Gastroesophageal sphincter (tissue), 4 donors: ENCODE measurements at places on chromosomes 1 and 21.

GRCh38 chr1:19081218-19081893 lies 124.9 kb upstream of the IFFO2 start:
- peak; percentile 82 for ATAC-seq

DNA sequence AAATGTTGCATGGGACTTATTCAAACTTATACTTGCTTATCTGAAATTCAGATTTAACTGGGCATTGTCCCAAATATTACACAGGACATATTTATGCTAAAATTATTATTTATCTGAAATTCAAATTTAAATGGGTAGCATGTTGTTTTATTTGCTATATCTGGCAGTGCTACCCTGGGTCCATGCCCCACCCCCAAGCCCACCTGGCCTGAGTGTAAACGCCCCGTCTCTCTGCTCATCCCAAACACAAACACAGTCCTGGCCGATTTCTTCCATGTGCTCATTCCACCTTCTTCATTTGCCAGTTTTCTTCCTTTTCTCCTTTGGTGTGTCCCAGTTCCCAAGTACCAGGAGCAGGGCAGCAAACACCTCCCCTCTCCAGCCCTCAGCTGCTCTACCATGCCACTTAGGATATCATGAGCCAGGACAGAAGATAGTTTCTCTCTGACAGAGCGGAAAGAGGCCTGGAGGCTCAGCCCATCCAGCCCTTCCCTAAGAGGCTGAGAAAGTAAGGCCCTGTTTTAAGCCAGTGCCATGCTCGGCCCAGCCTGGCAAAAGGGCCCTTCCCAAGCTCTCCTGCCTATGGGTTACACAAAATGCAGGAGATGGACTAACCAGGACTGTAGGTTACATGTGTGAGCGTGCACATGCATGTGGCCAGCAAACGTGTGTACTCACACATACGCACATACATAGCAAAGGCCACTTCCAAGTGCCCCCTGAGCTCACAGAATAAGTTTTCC lies 69.5 kb downstream of the UBE2T start:
- ATAC-seq: no peak

- no peak for ATAC-seq
Observed at GRCh38 chr21:26852423-26852822, 7.2 kb upstream of the ADAMTS1 start.

GRCh38 chr1:70156529-70157120 lies 48.8 kb downstream of the LRRC40 start:
- ATAC-seq: no peak

DNA sequence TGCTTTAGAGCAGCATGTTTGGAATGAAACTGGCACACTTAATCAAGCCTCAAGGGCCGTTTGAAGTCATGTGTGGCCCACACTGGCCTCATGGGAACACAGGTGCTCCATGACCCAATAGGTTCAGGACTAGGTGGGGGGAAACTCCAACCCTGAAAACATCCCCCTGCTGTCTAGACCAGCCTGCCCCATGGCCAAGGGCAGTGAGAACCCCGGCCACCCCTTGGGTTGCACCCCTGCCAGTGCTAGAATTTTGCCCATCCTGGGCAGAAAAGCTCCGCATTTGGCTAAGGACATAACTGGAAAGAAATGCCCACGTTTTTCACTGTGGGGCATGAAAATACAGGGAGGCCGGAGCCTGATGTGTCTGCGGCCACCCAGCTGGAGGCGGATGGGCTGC lies 6.1 kb upstream of the PTGER3 start:
- ATAC-seq: no peak

GRCh38 chr1:40204856-40205255 lies 42.9 kb upstream of the TMCO2 start:
- ATAC-seq: no peak
